Activated T-helper 2 cell treated with anti-CD3 and anti-CD28 coated beads, Interferon-gamma antibody, Interleukin-2, Interleukin-4, amounts not matched to agents 10 μg/mL and 5 μg/mL and 100 μg/mL, durations not matched to agents 14 hours and 24 hours and 36 hours (primary cell): ENCODE measurements at places on chromosomes 7 and 10. TPM values are rescaled to one million over a fixed set of nuclear protein-coding genes. Genes with fewer than 3 reads are reported as not detected.

DNA sequence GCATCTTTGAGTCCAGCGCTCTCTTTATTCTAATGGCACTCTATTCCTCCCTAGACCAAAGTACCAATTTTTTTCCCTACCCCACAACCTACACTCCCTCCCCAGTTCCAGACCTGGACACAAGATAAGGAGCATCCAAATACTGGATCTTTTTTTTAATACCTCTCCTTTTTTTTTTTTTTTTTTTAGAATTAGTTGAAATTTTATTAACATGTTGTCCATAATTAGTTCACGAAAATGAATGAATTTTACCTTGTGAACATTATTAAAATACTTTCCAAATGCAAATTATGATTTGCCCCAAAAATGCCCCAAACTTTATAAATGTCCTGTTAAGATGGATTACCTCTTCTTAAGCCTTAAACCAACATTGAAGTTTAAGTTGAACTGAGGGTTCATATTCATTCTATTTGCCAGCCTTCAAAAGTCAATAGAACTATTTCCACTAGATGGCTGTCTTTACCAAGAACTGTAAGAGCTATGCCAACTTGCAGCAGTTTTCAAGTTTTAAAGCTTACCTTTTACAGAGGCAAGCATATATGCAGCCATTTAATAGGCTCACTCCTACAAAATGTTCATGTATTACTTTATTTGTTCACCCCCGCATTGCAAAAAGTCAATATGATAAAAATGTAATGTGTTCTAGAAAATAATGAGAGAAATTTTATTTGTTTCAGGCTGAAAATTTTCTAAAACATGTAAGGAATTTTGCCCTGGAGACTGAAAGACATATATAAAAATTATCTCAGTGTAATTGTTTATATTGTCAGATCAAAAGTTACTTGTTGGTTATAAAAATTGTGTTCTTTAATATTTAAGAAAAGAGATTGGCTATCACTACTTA, 39.7 kb upstream of the TNKS2 start:
- no peak for DNase-seq

Gene OPN1SW
- total RNA-seq: not detected in 2 replicates

Gene MYL10
- not detected in 2 replicates for total RNA-seq

GRCh38 chr10:133087045-133087678, 562 bp upstream of the ADGRA1 start:
- DNase-seq: no peak

Gene TMEM229A
- total RNA-seq: not detected in 2 replicates

- no peak for DNase-seq
Measured at GRCh38 chr7:25759286-25759685, 392.7 kb upstream of the NFE2L3 start.

Gene SCART1
- total RNA-seq: 1.3 and 1.4 TPM in 2 replicates

DNA sequence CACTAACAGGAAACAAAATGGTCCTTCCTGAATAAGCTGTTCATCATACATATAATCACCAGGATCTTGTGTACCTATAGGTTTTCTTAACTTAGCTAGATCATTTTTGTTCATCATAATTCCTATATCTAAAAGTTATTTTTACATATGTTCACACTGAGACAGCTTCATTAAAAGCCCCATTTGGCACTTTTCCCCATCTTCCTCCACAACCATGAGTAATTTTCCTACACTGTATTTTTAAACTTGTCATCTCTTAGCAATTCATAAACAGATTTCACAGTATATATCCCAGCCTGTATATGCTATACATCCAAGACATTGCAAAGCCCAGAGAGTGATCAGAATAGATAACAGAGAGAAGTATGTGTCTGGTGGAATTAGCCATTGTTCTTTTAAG, 28.3 kb downstream of the ZNF365 start:
- no peak for DNase-seq

GRCh38 chr7:147885869-147886268, 704.7 kb upstream of the C7orf33 start:
- DNase-seq: no peak

- DNase-seq: no peak
Measured at GRCh38 chr7:74585844-74586243, 71.7 kb upstream of the GTF2I start.

Gene NEUROD6
- total RNA-seq: not detected in 2 replicates

Gene TWIST1
- 1.2 and 2.2 TPM in 2 replicates for total RNA-seq

DNA sequence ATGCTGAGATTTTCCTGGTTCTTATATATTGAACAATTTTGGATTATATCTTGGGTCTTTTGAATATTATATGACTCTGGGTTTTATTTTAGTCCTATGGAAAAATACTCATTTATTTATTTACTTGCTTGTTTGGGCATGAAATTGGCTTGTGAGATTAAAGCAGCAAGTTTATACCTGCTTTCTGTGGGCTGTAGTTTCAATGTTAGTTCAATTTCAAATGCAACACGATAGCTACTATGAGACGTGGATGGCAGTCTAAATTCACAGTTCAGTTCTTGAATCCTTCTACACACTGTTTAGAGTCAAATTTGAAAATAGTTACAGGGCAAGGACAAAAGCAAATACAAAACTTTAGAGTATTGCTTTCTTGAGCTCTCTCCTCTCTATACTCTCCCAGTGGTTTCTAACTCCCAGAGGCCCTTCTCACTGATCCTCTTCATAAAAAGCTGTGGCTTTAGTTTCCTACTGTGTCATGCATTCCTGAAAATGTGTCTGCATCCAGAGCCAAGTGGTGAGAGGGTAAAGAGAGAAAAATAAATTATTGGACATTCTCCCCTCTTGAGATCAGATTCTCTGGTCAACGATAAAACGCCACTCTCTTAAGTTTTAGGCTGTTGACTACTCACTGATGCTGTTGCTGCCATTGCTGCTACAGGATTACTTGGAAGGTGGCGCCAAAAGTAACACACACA, 34.4 kb downstream of the POLR1F start:
- no peak for DNase-seq

Gene SFRP5
- total RNA-seq: not detected in 2 replicates

Gene TCAF2
- 37.0 and 38.6 TPM in 2 replicates for total RNA-seq

GRCh38 chr7:134920026-134920753, 66.1 kb upstream of the AGBL3 start:
- no peak for DNase-seq

Gene CABCOCO1
- not detected in 2 replicates for total RNA-seq

DNA sequence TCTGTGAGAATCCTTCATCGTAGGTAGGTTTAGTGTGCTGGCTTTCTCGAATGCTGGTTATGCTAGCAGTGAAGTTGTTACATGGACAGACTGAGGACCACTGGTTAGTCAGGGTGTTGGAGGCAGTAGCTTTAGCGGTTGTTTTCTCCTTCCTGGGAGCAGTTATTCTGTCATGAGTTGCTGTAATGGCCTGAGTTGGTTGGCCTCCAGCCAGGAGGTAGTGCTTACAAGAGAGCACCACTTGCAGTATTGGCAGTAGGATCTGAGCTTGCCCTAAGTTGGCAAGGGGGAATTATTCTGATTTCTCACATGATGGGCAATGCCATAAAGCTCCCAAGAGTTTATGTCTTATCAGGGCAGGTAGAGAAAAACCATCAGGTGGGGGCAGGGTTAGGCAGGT, 58.0 kb downstream of the IPMK start:
- no peak for DNase-seq

DNA sequence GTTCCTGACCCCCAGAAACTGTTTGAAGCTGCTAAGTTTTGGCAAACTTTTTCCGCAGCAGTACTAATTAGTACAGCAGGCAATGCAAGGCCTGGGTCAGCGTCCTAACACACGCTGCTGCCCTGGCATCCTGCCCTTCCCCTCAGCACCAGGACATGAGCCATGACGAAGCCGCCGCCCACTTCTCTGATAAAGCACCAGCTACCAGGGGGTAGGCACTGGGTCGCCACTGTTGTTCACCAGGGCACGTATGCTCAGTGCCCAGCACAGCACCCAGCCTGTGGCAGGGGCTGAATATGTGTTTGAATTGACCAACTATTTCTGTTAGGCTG, 59.5 kb downstream of the CHST15 start:
- DNase-seq: no peak

DNA sequence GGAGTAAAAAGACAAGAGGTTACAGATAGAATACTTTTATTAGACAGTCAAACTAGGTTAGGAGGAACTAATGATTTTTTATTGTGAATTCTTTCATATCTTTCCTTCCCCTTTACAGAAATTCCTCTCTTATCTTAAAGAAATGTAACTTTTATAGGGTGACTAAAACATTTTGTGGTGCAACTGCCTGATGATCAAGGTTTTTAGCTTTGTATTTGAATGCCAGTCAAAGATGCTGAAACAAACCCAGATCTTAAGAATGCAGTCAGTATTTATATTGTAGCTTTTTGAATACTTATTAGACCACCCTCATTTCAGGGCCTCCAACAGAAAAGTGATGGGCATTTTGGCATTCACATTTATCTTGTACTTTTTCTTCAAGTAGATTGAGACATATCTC, 27.4 kb downstream of the TAX1BP1 start:
- DNase-seq: no peak
